Activated naive CD8-positive, alpha-beta T cell treated with anti-CD3 and anti-CD28 coated beads, Interleukin-2, amount 50 U/mL, for 24 hours (primary cell): ENCODE measurements at places on chromosomes 12 and 14.
A peak's percentile ranks its signal among the peaks of the same experiment; 100 is the strongest.

DNA sequence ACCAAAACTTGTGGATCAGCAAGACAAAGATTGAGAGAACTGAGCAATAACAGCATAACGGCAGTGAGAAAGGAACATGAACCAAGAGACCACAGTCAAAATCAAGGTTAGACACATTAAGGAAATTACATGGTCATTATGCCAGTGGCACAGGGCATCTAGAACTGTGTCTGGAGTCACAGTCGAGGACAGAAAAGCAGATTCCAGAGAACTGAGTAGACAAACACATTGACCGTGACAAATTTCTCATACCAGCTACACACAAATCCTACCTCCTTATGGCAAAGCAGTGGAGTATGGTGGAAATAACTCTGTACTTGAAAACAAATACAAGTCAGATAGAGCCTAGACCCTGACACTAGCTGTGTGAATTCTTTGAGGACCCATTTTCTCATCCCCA, 367.3 kb downstream of the DUSP6 start:
- no peak for DNase-seq

GRCh38 chr12:16523951-16524331, 82.0 kb downstream of the LMO3 start:
- DNase-seq: no peak

- no peak for DNase-seq
Measured at GRCh38 chr12:16588812-16589211, 17.1 kb downstream of the LMO3 start.

- no peak for DNase-seq
Measured at GRCh38 chr12:1908758-1909157, 9.7 kb downstream of the CACNA2D4 start.

DNA sequence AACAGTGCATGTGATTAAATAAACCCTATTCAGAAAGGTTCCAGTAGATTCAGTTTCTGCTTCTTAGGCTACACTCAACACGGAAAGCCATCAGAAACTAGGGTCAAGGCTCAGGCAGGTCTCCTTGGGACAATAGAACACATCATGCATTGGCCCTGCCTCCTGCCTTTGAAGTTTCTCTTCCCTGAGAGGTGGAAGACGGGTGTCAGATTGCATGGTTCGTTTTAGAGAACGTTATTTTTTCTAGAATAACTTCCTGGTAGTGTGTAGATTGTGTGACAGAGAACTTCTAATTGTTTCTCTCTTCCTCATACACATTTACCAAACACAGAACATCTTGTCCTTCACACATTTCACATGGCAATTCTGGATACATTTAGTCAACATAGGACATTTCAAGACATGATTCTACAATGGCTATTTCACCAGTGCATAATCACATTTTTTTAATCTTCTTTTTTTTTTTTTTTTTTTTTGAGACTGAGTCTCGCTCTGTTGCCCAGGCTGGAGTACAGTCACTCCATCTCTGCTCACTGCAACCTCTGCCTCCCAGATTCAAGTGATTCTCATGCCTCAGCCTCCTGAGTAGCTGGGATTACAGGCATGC, 106.6 kb upstream of the AMN1 start:
- no peak for DNase-seq

DNA sequence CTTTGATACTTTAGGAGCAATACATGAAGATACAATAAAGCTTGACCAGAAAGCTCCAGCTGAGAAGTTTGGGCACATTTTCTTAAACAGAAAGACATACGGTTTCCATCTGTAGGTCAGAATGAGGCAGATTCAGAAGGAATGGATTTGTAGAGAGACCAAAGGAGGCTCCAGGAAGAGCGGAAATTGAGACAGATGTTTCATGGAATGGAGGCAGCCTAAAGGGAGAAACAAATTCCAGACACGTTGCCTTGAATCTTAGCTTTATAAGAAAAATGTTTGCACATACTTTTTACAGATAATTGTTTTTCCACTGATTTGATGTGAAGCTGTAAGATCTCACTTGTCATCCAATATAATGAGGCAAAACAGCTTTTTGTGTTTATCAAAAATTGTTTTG, 24.8 kb downstream of the EPYC start:
- no peak for DNase-seq

GRCh38 chr14:57575482-57575881, 81.8 kb upstream of the CCDC198 start:
- no peak for DNase-seq

- no peak for DNase-seq
Measured at GRCh38 chr12:64544371-64545080, 65.8 kb upstream of the RASSF3 start.

DNA sequence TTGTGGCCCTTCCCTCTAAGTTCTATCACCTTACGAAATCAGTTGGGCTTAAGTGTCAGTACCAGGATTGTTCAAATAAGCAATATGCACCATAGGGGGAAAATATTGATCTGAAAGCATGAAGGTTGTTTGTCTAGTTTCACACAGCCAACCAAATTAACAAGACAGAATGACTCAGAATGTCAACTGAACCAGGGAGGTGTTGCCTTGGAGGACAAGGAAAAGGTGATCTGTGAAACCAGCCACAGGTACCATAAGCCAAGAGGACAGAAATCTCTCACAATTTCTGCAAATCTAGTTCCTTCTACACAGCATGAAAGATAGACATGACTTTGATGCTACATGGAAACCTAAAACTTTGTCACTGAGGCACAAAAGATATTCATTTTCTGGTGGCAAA, 297.9 kb downstream of the BCL11B start:
- no peak for DNase-seq

DNA sequence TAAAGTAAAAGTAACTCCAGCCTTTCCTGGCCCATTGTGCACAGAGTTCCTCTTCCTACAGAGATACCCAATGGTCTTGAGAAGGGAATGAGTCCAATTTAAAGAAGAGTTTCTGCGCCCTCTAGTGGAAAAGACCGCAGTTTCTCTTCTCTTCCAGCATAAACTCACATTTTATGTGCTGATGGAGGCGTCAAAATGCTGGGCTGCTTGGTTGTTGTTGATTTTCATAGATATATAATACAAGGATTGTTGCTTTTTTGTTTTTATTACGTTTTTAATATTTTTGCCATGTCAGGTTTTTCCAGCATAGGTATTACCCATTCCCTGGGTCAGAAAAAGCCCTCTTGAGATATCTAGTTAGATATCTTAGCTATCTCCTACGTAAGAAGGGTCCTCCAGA, 356.9 kb upstream of the STXBP6 start:
- peak; percentile 5 for DNase-seq

GRCh38 chr12:52210186-52210924, 18.5 kb upstream of the KRT80 start:
- no peak for DNase-seq

DNA sequence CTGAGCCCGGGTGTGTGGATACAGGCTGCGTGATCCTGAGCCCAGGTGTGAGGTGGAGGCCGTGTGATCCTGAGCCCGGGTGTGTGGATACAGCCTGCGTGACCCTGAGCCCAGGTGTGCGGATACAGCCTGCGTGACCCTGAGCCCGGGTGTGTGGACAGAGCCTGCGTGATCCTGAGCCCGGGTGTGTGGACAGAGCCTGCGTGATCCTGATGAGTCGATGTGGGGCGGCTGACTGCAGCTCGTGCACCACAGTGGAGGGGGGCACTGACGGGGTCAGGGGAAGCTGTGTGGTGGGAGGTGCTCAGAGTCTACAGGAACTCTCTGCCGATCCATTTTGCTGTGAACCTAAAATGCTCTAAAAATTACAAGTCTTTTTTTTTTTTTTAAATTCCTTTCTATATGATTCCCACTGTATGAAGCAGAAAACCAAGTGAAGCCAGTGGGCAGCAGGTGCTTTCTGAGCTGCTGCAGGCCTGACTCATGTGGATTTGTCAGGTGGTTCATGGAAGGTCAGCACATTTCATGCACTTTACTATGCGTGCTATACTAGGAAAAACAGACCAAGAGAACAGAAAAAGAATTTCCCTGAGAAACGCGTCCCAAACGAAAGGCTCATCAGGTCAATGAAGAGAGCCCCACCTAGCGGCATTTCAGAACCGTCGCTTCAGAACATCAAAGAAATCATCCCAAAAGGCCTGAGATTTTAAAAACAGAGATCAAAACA, 19.3 kb downstream of the BRF1 start:
- no peak for DNase-seq

DNA sequence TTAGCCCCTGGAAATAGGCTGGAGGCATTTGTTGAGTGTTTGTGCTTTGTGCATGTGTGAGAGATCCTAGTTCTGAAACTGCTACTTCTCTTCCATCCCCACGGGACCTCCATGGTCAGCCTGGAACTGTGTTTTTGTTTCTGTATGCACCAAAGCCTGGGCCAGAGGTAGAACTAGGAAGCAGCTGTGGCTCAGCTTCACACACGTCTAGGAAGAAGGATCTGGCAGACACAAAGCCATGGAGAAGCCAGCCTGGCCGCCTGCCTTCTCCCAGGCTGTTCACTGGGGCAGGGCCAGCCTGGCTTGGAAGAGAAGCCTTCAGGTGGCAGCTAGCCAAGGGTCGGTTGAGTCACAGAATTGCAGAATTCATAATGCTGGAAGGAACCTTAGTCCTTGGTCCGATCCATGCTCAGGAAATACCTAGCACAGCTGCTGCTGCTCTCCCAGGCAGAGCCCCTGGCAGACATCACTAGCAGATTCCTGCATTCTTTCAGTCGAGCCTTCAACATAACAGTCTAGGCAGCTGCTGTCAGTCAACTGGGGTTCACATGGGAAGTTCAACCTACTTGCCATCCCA, 27.0 kb downstream of the RIN3 start:
- DNase-seq: no peak

GRCh38 chr14:103483600-103483999, 39.0 kb downstream of the CKB start:
- DNase-seq: no peak

DNA sequence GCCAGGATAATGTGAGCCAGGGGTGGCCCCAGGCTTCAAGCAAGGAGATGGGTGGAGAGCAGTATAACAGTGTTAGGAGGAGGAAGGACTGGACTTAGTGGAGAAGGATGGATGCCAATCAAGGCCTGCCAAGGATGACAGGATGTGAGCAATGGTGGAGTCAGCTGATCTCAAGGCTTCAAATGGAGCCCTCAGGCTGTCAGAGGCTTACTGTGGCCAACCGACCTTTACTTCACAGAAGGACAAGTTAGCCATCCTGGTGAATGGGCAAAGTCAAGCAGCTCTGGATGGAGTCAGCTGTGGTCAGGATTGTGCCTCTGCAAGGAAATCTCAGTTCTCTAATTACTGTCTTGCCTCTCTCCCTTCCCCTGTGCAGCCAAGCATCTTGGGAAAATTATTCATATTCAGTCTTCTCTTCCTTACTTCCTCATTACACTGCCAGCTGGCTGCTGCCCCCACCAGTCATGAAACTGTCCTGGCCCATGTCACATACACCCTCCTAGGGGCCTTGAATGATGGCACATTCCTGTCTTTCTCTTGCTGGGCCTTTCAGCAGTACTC, 7.6 kb upstream of the STAT6 start:
- DNase-seq: no peak
